ENCODE measurements at places on chromosomes 7 and 10.

GRCh38 chr10:16258291-16259040 lies 178.3 kb upstream of the PTER start:
- no peak for DNase-seq

DNA sequence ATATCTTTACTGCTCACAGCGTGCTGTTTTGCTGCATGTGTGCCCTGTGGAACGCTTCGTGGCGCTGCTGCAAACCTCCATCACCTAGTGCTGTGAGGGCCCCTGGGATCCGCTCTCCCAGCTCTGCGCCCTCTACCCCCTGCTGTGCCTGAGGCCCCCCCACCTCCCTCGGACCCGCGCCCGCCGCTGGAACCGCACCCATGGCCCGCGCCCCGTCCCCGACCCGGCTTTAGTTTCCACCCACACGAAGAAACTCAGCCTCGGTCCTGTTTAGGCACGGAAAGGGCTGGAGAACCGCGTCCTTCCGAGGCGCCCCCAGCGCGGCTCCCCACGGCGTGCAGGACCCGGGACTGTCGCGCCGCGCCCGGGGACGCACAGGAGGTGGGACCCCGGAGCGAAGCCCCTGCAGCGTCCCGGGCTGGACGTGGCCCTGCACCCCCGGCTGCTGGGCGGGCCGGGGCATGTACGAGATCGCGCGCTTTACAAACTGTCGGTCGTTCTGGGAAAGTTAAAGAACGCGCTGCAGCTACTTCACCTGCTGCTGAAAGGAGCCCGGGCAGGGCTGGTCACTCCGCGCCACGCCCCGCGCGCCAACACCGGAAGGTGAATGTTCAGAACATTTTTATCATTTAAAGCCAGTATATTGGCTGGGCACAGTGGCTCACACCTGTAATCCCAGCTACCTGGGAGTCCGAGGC lies 54.3 kb downstream of the BMS1 start:
- DNase-seq: no peak

GRCh38 chr7:51307651-51308210 lies 8.9 kb downstream of the COBL start:
- DNase-seq: no peak

DNA sequence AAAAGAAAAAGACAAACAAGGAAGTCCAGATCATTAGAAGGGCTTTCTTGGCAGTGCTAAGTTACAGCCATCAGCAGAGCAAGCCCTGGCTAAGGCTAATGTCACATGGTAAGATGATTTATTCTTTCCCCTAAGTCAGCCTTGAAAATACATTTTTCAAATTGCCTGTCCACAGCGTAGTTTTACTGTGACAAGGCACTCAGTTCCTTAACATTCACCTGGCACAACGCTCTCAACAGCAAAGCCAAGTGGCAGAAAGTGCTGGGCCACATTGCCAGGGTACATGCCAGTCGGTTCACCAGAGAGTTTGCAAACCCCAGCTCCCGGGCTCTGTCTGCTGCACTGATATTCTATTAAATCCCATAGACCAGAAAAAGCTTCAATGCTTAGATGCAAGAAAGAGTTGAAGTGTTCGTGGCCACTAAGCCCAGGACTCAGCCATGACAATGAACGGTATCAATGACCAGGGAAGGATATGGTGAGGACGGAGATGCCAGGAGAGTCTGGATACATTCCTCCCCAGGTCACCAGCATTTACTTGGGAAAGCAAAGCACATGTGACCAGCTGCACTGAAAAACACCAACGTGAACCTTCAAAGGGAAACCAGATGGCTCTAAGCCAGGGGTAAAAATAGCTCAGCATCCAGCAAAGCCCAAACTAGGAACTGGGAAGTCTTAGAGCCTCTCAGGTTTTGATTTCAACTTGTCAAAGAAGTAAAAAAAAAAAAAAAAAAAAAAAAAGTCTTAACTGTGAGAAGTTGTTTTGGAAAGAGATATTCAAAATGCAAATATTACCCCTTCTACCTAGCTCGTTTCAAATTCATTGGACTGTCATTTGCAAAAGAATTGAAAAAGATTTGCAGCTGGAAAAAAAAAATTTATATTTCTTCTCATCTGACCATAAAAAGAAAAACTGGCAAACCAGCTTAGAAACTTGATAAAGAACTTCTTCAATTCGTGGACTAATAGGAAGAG lies 23.9 kb upstream of the MPP7 start:
- DNase-seq: no peak

GRCh38 chr7:48317360-48317759 lies 146.1 kb downstream of the ABCA13 start:
- no peak for DNase-seq

DNA sequence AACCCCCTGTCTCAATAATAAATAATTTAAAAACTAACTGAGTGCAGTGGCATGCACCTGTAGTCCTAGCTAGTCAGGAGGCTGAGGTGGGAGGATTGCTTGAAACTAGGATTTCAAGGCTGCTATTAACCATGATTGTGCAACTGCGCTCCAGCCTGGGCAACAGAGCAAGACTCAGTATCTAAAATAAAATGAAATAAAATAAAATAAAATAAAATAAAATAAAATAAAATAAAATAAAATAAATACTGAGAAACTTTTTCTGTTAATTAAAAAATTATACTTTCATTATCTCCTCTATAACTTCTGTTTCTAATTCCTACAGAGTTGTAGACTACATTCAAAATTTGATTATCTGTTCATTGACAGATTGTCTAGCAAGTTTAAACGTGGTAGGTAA lies 999.4 kb downstream of the ANKRD7 start:
- DNase-seq: no peak

DNA sequence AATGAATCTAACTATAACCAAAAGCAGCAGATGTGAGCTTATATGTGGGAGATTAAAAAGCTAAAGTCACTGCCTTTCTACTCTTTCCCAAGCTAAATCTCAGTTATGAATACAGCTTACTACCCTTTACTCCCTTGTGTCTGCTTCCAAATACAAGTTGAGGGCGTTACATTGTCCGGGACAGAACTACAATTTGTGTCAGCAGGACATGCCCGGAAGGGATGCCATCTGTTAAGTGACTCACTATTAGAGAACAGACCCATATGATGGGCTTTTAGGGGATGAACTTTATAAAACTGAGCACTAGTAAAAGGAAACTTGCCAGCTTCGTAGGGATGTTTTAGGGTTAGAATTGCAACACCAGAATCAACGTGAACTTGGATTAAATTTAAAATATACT lies 299.7 kb upstream of the CSTF2T start:
- no peak for DNase-seq

- peak; percentile 14 for DNase-seq
These were observed 131.1 kb upstream of the CDK1 start for GRCh38 chr10:60646966-60647796.

- DNase-seq: no peak
These were observed 50.9 kb upstream of the ANTXRL start for GRCh38 chr10:46235705-46236545.

GRCh38 chr10:3616880-3617279 lies 168.1 kb downstream of the KLF6 start:
- no peak for DNase-seq

DNA sequence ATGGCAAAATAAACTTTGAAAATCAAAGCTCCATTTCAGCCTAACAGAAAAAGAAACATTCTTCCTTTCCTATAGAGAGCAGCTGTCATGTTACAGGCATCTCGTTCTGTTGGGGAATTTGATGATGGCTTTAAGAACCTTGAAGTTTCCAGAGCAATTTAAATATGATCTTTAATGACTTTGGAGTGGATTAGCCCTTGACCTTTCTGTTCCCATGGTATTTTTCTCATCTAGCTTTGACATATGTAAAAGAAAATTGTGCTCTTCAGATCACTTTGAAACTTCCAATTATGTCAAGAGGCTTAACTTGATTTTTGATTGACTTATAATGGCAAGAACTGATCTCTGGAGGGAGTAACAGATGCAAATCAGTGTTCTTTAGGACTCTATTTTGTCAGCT lies 157.6 kb upstream of the SEMA3E start:
- DNase-seq: no peak

GRCh38 chr7:40122940-40123254 lies 11.5 kb downstream of the MPLKIP start:
- DNase-seq: no peak

DNA sequence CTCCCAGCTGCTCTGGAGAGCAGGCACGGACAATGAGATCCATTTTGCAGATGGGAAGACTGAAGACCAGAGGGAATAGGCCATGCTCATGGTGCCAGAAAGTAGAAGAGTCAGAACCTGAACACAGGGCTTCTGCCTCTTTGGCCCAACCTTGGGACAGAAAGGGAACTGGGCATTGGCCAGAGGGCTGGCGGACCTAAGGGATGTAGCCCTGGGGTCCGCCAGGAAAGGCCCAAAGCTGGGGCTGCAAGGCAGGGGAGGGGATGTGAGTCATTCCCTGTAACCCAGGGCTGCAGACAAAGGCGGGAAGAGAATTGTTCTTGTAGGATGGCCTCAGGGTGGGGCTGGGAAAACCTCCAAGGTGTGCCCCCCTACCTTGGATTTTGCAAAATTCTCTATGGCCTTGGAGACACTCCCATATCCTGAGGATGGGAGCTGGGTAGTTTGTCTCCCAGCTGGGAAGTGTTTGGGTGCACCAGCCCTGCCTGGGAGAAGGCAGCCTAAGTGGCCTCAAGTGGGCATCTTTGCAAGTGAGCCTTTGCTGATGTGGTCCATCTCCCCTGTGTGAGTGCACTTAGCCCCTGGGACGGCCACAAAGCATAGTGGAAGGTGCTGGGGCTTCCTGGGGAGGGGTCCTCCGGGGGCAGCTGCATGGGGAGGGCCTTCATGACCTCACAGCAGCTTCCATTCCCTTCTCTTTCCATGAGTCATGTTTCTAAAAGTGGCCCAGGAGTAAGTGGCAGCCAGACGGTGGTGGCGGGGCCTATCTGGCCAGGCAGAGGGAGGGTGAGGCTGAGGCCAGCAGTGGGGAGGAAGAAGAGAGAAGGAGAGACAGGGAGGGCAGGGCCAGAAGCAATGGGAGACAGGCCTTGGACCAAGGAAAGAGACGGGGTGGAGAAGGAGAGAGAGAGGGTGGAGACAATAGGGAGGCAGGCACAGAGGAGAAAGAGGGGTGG lies 9.2 kb downstream of the AQP1 start:
- DNase-seq: no peak

DNA sequence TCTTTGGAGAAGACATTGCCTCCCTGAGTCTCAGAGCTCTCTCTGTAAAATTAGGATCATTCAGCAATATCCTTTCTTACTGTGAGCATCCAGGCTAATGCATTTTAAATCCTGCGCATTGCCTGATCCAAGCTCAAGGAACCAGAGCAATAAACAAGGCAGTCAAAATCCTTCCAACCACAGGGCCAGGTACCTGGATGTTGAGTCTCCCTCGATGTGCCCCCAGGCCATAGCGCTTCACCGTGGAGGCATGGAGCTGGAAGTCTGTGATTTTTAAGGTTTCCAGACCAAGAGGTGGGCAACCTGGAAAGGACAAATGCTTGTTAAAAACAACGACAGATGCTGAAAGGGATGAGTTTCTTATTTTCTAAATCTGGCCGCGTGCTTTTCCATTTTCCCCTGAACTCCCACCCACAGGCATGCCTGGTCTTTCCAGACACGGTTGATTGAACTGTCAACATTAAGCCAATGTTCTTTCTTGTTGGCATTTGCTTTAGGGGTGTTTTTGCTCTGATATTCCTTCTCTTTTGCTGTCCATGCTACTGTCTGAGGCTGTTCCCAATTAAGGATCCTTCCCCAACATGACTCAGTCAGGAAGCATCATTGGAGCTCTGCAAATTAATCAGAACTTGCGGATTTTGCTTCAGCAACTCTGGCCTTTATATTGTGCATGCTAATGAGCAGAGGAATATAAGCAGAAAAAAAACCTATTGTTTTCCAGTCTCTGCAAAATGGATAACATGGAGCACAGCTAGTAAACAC lies 29.0 kb downstream of the CPXM2 start:
- no peak for DNase-seq

DNA sequence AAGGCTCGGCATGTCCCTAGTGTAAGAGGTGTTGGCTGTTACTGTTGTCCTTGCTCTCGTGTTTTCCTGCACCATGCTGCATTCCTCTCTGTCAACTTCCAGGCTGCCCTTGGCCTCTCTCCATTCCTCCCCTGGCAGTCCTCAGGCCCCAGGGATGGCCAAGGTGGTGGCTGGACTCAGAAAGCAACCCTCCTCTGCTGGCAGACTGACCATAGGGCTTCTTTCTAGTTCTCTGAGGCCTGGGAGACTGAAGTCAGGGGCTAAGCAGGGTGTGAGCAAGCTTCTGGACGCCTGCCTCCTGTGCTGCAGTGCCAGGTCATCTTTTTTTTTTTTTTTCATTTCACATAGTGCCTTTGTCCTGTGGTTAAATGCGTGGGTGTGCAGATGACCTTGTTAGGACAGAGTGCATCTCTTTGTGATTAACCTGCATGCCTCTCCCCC lies 72.0 kb downstream of the GOLGA7B start:
- no peak for DNase-seq

- DNase-seq: no peak
These were observed 58.0 kb downstream of the NUDCD3 start for GRCh38 chr7:44432381-44432977.

- DNase-seq: peak; percentile 48
These were observed at the start of gene PRKAR1B for GRCh38 chr7:727104-727805. Gene PRKAR1B, minus strand, starts transcription at chr7:727281. Its CDS starts 15,776 bp downstream, at chr7:711505.

GRCh38 chr7:92723205-92723604 lies 113.2 kb downstream of the CDK6 start:
- DNase-seq: no peak

- DNase-seq: no peak
These were observed 15.8 kb downstream of the PLEKHA1 start for GRCh38 chr10:122390271-122390670.

- DNase-seq: no peak
These were observed 42.4 kb downstream of the SMKR1 start for GRCh38 chr7:129544700-129545099.

DNA sequence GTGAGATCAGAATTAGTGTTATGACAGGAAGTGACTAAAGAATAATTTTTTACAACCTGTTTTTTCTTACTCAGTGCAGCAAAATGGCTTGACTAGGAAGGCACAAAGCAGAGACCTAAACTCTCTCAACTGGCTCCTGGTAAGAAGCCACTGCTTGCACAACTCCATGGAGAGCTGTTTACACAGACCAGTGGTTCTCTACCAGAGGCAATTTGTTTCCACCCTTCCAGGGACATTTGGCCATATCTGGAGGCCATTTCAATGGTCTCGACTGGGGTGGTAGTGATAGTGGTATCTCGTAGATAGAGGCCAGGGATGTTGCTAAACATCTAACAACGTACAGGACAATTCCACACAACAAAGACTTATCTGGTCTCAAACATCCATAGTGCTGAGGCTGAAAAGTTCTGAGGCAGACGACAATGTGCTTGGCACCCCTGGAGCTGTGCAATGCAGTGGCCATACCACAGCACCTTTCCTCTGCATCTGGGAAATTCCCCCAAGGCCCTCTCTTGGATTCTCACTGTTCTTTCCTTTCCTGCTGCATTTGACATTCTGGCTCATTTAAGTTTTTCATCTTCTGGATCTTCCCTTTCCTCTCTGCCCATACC lies 105.4 kb upstream of the LAMB4 start:
- DNase-seq: no peak

GRCh38 chr7:156014201-156014600 lies 201.9 kb upstream of the SHH start:
- DNase-seq: no peak

DNA sequence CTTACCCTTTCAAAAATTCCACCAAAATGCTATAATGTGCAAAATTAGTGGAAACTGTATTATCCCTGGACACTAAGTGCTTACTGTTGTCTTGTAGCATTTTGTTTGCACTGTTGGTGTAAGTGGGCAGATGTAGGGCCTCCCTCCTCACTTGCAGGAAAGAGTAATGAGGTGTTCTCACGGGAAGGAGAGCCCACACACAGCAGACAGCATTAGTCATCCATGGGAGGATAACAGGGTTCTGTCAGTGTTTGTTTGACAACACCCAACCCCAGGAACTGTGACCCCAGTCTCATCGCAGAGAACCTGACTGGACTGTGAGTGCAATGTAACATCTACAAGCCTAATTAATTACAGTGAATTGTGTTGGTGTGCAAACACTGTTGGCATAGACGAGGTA lies 58.7 kb upstream of the VSTM2A start:
- DNase-seq: no peak

All from NCI-H1105 (cell line).